Stimulated activated CD8-positive, alpha-beta memory T cell treated with anti-CD3 and anti-CD28 coated beads, Interleukin-7, amount 100 ng/mL, for 4 hours (primary cell): ENCODE measurements at places on chromosomes 12 and 14.
A peak's percentile ranks its signal among the peaks of the same experiment; 100 is the strongest.

GRCh38 chr14:93319494-93319893, 13.3 kb downstream of the BTBD7 start:
- DNase-seq, result no peak

DNA sequence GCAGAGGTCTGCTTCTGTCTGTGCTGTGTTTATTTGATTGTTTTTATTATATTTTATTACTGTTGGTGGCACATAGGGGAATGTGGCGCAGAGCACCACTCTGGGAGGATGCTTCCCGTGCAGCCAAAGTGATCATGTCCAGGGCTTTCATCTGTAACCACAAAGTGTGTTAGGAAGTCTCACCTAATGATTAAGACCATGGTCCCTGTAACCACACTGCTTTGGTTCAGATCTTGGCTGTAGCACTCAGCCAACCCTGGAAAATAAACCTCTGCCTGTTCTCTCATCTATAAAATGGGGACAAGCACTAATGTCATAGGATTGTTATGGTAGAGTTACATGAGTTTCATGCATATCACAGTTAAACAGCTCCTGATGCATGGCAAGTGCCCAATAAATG, 1.9 kb downstream of the RESF1 start:
- DNase-seq, result no peak

GRCh38 chr12:52645120-52645761, 6.8 kb downstream of the KRT2 start:
- DNase-seq, result peak; percentile 17

- DNase-seq, result no peak
Measured at GRCh38 chr14:61368114-61368710, 46.8 kb downstream of the PRKCH start.

DNA sequence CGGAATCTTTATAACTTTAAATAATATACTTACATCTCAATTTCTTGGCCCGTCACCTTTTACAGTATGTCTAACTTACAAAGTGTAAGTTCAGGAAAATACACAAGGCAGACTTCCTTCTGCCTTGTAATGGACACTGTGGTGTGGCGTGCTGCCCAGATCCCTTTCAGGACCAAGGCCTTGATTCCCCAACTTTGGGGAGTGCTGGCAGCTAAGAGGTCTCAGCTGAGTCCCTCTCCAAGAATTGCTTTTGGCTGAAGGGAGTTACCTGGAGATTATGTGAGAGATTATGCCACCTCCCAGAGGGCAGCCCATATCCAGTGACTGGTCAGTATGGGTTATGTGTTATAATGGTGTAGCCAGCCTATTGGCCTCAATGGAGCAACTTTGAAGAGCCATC, 21.2 kb upstream of the BATF start:
- no peak for DNase-seq

DNA sequence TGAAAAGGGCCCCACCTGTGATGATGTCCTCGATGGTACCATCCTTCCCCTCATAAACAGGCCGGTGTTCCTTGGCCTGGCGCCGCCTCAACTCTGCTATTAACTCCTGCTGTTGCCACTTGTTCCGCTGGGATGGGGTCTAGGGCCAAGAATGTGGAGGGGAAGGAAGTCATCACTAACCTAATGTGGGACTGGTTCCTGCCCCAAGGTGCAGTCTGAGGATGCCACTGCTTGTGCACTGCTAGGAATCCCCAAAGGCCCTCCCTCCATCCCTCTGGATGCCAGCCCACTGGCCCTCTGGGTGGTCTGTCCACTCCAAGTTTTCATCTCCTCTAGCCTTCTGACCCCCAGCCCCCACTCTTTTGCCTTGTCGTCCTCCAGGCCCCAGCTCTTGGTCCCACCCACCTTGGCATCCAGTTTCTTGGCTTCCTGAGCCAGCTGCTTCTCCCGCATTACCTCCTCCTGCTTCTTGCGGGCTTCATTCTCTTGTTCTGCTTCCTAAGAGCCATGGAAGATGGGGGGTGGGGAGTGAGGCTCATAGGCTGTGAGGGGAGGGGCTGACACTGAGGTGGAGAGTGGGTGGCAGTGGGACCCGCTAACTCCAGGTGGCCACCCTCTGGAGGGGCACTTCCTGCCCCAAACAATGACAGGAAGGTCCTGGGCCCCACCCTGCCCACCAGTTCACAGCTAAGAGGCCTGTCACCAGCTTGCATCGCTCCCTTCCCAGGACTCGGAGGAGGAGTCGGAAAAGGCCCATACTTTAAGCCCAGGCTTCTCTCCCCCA, 23.7 kb downstream of the PRPF40B start:
- DNase-seq, result no peak

GRCh38 chr12:9856151-9856550, 13.0 kb downstream of the CLEC2B start:
- DNase-seq, result no peak

DNA sequence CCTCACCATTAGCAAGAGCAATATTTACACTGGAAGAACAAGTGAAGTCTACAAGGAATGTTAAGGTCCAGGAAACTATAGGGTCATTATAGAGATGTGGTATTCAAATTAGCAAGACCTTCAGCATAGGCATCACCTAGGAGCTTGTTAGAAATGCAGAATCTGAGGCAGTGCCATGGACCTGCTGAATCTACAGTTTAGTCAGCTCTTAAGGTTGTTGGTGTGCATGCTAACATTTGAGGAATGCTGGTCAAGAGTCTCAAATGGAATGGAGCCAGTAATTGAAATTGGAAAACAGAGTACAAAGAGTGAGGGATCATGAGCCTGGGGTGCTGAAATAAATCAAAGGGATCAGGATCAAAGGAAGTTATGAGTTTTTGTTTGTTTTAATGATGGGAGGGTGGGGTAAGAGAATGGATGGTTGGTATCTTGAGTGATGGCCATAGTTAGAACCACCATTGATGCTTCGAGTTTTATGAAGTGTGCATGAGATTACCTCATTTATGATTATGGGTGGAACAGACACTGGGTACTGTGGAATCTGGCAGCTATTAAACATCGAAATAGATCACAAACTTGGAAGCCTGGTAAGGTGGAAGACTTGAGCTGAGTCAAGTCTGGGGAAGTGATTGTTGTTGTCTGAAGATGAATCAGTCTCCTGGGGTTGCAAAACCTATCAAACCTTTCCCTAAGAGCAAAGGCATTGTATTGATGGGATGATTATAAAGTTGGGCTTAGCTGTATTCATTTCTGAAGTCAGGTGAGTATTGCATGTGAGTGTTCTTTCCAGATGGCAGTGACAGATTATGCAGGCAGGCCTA, 323.3 kb upstream of the E2F7 start:
- no peak for DNase-seq

DNA sequence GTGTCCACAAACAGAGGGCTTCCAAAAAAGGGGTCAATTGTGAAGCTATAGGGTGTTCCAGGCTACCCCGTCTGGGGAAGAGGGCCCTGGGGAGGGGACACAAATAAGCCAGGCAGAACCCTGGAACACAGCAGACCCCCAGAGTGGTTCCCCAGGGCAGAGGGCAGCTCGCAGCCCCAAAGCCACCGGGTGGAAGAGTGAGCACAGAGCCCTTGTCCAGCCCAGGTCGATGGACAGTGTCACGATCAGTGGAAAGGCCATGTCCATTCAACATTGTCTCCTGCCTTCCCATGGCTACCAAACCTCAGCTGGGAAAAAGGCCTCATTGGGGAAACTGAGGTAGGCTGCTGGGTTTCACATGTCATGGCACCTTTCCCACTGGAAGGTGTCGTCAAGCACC, 131.4 kb downstream of the DICER1 start:
- no peak for DNase-seq

GRCh38 chr12:124509300-124509675, 58.1 kb downstream of the NCOR2 start:
- no peak for DNase-seq

DNA sequence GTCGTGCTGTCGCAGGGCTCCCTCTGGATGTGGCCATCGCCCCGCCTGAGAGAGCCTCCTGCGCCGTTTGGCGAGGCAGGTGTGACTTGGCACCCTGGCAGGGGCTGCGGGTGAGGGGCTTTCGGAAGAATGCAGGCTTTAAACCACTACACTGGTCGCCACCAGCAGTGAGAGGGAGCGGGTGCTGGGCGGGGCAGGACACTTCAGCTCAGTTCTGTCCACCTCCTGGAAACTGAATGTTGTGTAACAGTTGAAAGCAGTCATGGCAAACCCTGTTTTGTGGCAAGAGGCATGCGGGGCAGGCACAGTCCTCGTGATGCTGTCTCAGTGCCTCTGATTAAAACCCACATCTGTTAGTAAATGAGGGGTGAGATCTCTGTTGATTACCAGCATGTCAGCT, 55.9 kb downstream of the AACS start:
- no peak for DNase-seq

- DNase-seq, result peak; percentile 8
Measured at GRCh38 chr12:53325511-53326061, 4.2 kb upstream of the AAAS start.

DNA sequence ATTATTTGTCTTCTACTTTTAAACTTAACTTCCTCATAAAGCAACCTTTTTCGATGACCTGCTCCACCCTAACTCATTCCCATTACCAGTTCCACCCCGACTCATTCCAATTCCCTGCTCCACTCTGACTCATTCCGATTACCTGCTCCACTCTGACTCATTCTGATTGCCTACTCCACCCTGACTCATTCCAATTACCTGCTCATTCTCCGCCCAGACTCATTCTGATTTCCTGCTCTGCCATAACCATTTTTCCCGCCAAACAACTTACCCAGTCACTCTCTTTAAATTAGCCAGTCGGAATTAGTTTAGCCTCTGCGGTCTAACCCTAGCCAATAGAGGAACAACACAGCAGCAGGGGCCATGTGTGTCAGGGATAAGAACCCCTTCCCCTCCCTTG, 249.1 kb downstream of the DPY19L2 start:
- DNase-seq, result no peak

- no peak for DNase-seq
Measured at GRCh38 chr14:91897106-91897701, 29.9 kb upstream of the TC2N start.

GRCh38 chr12:10130042-10130441, at the start of gene CLEC7A:
Gene CLEC7A, minus strand, starts transcription at chr12:10130199. Its CDS starts 117 bp downstream, at chr12:10130082.
- DNase-seq, result no peak

DNA sequence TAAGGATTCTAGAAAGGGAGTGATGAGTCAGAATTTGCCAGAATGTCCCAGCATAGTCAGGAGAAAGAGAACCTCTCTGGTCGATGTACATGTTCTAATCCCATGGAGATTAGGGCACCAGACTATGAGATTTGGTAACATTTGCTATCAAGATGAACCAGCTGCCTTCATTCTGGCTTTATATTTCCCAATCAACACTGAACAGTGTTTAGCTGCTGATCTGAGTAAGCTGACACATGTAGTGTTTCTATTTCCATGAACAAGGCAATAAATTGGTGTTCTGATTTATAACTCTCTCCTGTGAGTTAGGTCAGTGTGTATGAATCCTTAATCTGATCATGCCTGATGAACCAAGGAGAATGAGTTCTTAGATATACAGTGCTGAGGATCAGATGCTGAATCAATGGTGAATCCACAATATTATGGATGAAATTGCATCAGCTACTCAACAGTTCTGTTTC, 158.0 kb upstream of the AMIGO2 start:
- no peak for DNase-seq

GRCh38 chr14:20857630-20858261, 33.4 kb upstream of the RNASE3 start:
- peak; percentile 45 for DNase-seq

DNA sequence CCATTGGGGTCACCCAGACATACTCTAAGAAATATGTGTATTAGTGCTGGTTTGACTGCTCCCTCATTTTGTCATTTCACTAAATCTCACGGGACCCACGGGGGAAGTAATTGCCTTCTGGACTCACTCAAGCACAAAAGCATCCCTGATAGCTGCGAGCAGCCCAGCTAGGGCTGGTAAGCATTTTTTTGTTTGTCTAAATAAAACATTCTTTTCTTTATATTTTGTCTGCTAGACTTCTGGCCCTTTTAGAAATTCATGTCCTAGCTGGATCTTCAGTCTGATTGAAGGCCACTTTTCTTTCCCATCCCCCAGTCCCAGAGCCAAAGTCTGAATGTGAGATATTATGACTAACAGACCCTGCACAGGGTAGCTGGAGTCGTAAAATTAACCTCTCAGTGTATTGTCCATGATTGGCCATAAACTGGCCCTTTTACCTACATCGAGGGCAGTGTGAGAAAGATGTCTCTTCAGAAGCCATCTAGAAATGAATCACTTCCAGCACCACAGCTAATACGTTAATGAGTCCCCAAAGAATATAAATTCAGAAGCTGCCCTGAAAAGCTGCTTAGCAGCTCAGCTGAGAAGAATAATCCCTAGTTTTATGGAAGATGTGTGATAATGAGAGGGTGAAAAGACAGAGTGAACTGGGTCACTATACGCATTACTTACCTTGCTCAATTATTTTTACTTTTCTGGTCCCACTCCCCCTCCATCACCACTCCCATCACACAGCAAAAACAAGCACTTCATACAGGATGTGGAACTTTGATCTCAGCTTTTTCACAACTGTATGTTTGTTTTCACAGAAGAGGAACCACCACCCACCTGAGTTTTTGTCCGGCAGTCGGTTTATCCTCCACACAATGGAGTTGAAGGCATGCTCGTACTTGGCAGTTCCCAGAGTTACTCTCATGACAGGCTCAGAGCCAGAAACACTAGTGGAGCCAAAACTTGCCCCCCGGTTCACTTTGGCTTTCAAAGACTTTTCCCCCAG, 55.6 kb upstream of the GTF2A1 start:
- no peak for DNase-seq
